Activated CD8-positive, alpha-beta memory T cell treated with anti-CD3 and anti-CD28 coated beads for 48 hours (primary cell): ENCODE measurements at places on chromosomes 1 and 21.

DNA sequence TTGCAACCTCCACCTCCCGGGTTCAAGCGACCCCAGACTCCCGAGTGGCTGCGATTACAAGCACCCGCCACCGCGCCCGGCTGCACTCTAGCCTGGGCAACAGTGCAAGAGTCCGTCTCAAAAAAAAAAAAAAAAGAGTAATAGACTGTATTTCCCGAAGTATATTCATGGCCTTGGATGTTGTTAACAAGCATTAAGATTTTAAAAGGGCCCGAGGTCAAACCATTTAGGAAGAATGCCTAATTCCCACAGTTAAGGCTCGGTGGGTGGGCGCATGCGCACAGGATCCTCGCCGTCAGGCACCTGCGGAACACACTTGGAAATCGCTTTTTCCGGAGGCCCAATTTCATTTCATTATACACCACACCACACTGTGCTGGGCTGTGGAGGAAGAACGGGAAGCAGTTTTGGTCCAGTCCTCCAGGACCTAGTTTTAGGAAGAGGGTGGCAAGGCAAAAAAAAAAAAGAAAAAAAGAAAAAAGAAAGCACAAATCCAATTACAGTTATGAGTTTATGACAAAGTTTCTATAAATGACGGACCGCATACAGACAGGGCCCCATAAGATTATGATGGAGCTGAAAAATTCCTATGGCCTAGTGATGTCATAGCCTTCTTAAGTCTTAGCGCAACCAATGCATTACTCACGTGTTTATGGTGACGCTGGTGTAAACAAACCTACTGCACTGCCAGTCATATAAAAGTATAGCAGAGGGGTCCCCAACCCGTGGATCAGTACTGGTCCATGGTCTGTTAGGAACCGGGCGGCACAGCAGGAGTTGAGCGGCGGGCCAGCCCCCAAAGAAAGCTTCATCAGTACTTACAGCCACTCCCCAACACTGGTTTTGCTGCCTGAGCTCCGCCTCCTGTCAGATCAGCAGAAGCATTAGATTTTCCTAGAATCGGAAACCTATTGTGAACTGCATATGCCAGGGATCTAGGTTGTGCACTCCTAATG, 38.2 kb downstream of the H3-3A start:
- DNase-seq = no peak

DNA sequence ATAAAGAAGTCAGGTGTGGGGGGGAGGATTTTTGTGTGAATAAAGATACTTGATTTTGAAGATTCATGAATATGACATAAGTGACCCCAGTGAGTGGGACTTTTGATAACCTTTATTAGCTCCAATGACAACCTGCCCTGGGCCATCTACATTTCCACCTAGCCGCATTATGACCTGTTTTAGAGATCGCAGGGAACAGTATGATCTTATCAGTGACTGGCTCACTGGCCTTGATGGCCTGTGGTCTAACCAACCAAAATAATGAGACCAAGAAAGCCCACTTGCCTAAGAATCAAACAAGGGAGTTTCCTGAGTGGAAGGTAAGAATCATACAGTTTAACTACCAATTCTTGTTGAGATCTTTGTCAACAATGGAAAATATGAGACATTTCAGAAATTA, 1.8 kb downstream of the ELAPOR1 start:
- DNase-seq = no peak

DNA sequence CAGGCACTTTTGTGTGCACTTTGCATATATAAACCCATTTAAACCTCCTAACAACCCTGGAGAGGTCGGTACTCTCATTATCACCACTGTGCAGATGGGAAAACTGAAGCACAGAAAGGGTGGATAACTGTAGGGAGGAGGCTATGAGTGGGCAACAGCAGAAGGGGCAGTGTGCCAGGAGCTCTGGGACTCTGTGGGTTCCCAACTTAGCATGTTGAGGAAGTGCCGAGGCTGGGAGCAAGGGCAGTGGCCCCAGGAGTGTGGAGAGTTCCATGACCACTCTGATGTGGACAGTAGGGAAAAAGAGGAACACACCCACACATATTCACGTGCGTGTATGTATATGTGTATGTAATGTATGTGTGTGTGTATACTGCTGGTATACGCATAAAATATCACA, 25.7 kb upstream of the KCNC4 start:
- no peak for DNase-seq

DNA sequence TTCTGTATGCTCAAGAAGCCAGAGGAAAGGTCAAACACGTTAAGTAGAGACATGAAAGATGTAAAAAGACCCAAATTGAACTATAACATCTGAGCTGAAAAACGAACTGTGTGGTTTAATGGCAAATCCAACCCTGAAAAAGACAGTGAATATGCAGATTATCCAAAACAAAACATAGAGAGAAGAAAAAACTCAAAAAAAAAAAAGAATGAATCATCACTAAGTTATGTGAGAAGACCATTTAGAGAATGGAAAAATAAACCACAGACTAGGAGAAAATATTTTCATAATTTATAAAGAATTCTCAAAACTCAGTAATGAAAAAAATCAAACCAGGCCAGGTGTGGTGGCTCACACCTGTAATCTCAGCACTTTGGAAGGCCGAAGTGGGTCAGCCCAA, 253.3 kb downstream of the PLPP3 start:
- DNase-seq = no peak

- DNase-seq = no peak
Measured at GRCh38 chr1:37537378-37537777, 16.7 kb downstream of the SNIP1 start.

GRCh38 chr1:207826557-207827487, 75.0 kb downstream of the CD46 start:
- DNase-seq = no peak

GRCh38 chr1:59150577-59151386, 146.1 kb upstream of the FGGY start:
- DNase-seq = no peak

DNA sequence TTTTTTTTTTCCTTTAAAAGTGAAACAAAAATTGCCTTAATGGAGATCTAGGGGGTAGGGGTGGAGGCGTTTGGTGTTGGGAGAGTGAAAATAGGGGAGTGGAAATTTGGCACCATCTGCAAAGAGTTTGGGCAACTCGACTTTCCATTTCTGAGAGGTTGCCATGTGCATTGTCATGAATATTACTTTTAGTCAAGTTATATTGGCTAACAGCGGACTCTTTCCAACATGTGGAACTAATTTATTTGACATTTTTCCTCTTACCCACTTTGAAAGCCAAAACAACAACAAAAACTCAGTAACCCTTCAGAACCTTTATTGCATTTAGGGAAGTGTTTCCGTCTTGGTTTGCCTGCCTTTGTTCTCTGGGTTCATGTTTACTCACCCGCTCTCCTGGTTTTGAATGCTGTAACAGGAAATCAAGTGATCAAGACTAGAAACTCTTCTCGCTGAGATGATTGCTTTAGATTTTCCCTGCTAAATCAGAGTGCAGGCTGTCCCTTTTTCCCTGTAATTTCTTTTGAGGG, 70.4 kb downstream of the CACHD1 start:
- no peak for DNase-seq

- no peak for DNase-seq
Measured at GRCh38 chr1:182699393-182700350, 15.3 kb upstream of the RGS8 start.

DNA sequence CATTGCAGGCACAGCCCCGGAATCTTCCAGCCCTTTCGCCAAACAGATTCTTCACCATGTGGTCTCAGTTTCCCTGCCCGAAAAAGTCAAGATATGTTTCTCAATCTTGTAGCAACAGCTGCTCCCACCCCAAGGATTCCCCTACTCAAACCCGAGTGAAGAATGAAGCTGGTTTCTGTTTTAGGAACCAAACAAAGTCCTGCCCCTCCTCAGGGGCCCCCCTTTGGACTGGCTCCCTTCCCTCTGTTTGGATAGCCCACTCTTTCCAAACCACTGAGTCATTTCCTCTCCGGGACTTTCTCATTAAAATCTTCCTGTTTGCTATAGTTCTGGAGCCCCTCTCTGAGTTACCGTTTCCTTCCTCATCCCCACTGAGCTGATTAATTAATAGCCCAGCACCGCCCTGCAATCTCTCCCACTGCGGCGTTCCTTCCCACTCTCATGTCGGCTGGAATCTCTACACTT, 100.9 kb downstream of the TSEN15 start:
- no peak for DNase-seq

GRCh38 chr1:223844787-223845036, 1.0 kb downstream of the TP53BP2 start:
- DNase-seq = peak; percentile 39
